HuH-7.5 (cell line): ENCODE measurements at places on chromosomes 7 and 10.

DNA sequence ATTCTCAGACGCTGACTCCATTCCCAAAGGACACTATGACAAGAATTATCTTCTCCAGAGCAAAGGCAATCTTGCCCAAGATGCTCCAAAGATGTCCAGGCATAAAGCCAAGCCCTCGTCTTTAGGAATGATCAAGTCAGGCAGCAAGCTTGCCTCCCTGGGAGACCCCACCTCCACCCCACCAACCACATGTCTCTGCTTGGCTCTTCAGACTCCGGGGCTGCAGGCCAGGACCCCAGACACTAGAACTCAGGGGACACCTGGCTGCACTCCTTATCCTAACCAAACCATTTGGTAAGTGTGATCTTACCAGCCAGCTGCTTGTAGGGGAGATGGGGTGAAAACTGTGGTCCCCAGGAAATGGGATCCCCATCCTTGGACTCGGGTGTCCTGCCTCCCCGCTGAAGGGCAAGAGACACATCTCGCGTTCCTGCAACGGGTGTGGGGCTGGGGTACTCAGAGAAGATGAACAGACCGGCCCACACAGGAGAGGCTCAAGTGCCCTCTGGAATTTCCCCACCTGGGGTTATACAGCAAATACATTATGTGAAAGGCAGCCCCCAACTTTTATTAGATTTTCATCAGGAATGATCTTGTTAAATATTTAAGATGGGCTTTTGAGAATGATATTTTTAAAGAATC, 55.7 kb downstream of the INSIG1 start:
- DNase-seq: no peak

DNA sequence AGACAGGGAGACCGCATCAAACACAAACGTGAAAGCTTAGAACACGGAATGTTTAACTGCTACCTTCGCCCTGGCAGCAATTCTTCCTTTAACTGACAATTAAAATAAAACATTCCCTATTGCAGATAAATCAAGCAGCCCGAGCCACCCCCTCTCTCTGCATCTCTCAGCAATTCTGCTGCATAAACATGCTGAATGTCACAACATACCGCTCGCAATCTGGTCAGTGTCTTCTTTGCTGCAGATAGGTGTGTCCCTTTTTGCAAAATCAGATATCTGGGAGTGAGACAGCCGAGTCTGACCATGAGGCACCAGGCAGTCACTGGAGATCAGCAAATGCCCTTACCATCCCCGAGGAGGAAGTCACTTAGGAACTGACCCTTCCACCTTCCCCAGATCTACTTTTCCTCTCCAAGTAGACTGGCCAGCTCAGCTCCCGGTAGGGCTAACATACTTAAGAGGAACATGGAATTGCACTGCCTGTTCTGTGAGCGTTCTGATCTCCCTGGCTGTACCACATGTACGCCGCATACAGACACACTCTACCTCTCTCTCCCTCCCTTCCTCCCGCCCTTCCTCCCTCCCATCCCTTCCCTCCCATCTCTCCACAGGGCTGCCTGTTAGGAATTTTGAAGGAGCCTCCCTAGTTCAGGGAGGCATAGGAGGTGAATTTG, at the start of gene FRMD4A:
FRMD4A (minus strand) TSS at position 537 of the 674 bp plus-strand sequence.
- no peak for DNase-seq

DNA sequence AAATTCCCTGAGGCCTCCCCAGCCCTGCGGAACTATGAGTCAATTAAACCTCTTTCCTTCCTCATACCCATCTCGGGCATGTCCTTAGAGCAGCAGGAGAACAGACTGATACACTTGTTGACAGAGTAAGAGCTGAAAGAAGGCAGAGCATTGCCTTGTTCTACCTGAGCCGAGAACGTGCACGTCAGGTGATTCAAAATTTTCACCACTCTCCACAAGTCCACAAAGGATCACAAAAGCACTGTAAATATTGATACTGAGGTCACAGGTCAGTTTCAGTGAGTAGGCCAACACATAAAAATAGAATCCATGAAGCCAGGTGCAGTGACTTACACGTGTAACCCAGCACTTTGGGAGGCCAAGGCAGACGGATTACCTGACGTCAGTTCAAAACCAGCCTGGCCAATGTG, 27.8 kb downstream of the DCLRE1C start:
- no peak for DNase-seq

- no peak for DNase-seq
These were observed 316.8 kb upstream of the STEAP1 start for GRCh38 chr7:89837515-89837914.
